Ecto neural progenitor cell (in vitro differentiated cells): ENCODE measurements at places on chromosomes 7 and 10.

DNA sequence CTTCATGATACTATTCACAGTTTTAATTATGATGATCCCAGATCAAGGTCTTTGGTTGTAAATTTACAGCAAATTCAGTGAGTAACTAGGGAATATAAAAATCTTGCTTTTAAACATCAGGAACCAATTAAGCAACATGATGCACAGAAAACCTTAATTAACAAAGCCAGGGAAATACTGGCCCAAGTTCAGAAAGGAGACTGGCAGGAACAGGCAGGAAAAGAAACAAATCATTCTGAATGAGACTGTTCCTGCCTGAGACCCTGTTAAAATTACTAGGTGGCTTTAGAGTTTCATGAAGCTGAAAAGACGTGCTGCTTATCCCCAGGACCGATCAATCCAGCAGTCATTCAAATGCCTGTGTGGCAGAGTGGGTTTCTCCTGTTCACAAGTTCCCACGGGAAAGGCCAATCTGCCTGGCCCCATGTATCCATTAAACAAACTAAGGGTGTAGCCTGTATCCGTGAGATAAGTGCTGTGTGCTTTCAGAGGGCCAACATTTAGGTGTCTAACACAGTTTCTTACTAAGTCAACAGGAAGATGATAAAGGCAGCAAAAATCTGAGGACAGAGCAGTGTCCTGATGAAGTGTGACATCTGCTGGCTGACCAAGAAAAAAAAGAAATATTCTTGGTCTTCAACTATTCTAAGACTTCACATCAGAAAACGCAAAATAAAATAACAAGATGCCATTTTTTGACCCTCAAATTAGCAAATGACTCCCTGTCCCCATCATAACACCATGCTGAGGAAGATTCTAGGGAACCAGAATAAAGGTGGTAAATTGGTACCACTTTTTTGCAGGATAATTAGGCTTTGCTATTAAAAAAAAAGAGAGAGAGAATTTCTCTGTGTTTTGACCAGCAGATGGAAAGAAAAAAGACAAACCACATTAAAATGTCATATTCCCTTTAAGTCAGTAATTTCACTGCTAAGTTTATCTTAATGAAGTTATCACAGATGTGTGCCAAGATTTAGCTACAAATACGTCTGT is 34.2 kb downstream of the PUS7 start:
- no peak for DNase-seq

- DNase-seq: no peak
These were observed 80.7 kb downstream of the HIPK2 start for GRCh38 chr7:139697056-139697455.

- no peak for DNase-seq
These were observed 474.2 kb downstream of the CALN1 start for GRCh38 chr7:71937840-71938371.

GRCh38 chr7:155961241-155962190 is 149.3 kb upstream of the SHH start:
- DNase-seq: peak; percentile 41

DNA sequence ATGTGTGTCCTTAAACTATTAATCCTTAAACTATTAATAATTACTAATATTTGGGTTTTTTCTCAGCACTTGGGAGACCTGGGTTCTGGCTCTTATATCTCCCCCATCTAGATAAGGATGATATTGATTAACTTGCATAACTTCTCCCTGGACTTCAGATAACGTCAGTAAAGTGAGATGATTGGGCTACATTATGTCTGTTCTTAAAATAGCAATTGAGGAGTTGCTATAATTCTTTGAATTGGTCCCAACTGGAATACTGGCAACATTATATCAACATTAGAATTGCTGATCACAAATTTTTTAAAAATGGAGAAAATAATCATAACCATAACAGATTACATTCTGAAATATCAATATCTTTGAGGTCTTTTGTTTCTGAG is 1.9 kb downstream of the APBB1IP start:
- no peak for DNase-seq

- no peak for DNase-seq
These were observed 644 bp downstream of the UMAD1 start for GRCh38 chr7:7641129-7641663.

DNA sequence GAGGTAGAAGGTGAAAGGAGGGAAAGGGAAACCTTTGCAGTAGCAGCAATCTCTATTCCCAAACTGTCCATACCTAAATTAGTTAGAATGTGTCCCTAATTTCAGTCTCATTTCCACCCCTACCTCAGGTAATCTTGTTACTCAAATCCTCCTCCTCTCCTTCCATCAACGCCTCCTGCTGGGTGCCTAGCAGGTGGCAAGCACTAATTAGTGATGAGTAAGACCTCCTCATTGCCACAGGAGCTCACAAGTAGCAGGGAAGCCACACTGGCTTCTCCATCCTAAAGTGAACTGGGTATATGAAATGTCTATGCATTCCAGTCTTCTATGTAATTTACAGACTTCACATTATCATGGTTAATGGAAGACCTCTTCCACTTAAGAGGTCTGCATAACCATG is 25.7 kb upstream of the FAM133B start:
- no peak for DNase-seq

- DNase-seq: peak; percentile 99
These were observed 376 bp upstream of the CREB3L2 start for GRCh38 chr7:138002096-138002827.

DNA sequence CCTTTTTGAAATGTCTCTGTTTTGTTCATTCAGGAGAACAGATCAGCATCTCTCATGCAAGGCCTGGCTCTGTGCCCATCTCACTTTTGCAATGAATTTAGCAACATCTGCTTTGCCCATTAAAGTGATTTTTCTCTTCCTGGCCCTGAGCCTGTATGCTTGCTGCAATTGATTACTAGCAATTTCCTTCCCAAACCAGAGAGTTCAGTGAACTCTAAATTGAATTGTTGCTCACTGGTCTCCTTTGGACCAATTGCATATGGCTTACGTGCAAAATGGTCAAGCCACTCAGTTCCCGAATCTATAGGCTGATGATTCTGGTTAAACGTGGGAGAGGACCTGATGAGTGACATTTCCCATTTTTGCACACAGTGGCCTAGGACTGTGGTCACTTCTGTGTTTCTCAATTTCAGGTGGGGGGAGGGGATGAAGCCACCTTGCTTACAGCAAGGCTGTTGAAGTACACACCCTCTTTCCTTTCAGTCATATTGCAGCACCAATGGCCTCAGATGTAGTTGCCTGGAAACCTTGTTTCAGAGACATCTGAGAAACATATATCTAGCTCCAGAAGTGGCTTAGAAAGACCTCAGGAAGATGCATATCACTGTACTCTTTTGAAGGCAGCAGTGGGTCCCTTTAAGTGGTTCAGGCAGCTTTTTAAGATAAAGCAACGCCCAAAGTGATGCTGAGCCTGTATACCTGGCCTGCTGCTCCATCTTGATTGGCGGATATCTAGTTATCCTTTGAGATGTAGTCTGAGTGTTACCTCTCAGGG is 201.4 kb downstream of the PTEN start:
- no peak for DNase-seq

- no peak for DNase-seq
These were observed 54.3 kb downstream of the MAP3K8 start for GRCh38 chr10:30488316-30488715.

DNA sequence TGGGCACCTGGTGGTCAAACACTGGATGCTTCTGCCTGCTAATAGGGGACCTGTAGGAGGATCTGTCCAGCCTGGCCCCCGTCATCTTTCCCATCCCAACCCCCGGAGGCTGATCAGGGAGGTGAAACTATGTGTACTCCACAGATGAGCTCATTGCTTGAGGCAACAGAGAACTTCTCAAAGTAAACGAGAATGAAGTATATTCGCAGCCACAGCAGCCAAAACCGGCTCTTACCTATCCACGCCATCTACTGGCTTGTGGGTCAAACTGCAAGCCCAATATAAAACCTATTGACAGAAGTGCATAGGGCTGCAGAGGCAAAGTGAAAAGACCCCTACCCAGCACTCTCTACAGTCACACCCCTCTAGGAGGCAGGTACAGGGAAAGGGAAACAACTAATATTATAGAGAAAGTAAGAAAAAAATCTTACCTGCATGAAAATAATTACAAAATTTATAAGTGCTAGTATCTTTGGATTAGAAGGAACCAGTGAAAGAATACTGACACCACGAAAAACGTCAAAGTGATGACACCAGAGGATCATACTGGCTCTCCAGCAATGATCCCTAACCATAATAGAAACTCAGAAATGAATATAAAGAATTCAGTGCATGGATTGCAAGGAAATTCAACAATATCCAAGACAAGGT is 973.5 kb downstream of the ANKRD7 start:
- no peak for DNase-seq

GRCh38 chr10:6342096-6342685 is 139.5 kb downstream of the PFKFB3 start:
- no peak for DNase-seq

DNA sequence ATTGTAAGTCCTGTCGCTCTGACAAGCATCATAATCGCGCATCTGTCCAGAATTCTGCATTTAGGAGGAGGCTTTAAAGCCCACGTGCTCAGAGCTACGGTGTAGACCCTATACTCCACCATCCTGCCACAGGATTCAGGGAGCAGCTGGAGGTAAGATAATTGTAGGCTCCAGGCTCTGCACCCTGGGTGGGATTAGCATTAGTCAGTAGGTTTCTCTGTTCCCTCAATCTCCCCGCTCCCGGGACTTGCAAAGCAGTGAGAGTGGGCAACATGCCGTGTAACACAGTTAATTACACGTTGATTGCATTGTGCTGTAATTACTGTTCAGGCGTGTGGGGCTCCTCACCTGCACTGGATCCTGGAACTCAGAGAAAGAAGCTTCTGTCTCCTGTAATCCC is 89.3 kb upstream of the CUX1 start:
- no peak for DNase-seq

GRCh38 chr10:58027426-58027825 is 240.3 kb downstream of the IPMK start:
- DNase-seq: no peak

GRCh38 chr10:30529373-30529998 is 95.5 kb downstream of the MAP3K8 start:
- no peak for DNase-seq

- DNase-seq: no peak
These were observed 54.9 kb downstream of the ITIH5 start for GRCh38 chr10:7611909-7612308.

DNA sequence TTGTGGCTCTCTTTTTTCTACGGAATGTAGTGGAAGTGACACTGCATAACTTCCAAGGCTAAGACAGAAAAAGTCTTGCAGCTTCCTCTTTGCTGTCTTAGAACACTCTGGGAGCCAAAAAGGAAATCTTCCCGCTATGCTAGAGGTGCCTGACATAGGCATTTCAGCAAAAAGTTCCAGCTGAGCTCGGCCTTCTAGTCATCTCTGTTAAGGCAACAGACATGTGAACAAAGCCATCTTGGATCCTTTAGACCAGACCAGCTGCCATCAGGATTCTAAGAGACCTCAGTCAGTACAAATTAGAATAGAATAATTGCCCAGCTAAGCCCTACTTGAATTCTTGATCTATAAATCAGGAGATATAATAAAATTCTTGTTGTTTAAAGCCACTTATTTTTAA is 16.3 kb upstream of the COL1A2 start:
- no peak for DNase-seq

GRCh38 chr10:18608596-18608995 is 42.8 kb downstream of the NSUN6 start:
- no peak for DNase-seq

DNA sequence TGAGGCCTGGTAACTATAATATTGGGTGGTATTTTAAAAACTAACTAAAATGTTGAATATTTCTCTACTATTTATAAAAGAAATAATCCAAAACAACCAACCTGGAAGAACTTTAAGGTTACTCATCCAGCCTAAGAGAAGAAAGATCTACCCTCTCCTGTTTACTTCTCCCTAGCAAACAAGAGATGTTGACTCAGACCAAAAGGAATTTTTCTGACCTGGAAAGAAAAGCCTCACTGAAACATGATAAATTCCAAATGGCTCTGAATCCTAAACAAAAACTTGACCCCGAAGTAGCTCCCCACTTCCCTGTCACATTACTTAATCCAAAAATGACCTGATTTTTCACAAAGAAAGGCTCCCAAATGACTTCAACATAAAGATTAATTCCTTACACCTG is 101.2 kb downstream of the PARD3 start:
- no peak for DNase-seq

GRCh38 chr7:121328508-121329190 is at the start of gene WNT16:
Gene WNT16 (plus strand): TSS chr7:121329000. CDS start chr7:121329293, 293 bp downstream.
- peak; percentile 83 for DNase-seq

DNA sequence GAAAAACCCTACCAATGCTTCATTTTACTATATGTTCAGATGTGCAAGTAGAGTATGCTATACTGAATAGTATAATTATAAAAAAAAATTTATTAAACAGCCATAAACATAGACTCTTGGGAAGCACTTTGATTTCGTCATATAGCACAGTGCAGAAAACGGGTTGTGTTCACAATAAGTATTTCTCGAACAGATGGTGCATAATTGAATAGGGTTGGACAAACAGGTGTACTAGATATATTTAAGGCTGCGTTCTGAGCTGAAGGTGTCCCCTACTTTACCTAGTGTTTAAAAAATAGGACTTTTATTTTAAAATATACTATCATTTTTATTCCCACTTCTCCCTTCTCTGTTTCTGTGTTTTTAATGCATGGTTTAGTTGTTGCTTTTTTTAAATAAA is 841.5 kb downstream of the ANKRD7 start:
- DNase-seq: no peak

- no peak for DNase-seq
These were observed 12.8 kb upstream of the DRGX start for GRCh38 chr10:49408519-49409306.

- DNase-seq: no peak
These were observed 906 bp upstream of the MMD2 start for GRCh38 chr7:4959893-4960292.

GRCh38 chr10:124027031-124027611 is 66.3 kb downstream of the CHST15 start:
- no peak for DNase-seq
